Activated CD8-positive, alpha-beta T cell treated with anti-CD3 and anti-CD28 coated beads for 36 hours (primary cell): ENCODE measurements at places on chromosomes 4 and X. TPM values are rescaled to one million over a fixed set of nuclear protein-coding genes. Genes with fewer than 3 reads are reported as not detected.
A peak's percentile ranks its signal among the peaks of the same experiment; 100 is the strongest.

Gene INPP4B
- 46.1 TPM for total RNA-seq

Gene ALAS2
- total RNA-seq, result not detected

DNA sequence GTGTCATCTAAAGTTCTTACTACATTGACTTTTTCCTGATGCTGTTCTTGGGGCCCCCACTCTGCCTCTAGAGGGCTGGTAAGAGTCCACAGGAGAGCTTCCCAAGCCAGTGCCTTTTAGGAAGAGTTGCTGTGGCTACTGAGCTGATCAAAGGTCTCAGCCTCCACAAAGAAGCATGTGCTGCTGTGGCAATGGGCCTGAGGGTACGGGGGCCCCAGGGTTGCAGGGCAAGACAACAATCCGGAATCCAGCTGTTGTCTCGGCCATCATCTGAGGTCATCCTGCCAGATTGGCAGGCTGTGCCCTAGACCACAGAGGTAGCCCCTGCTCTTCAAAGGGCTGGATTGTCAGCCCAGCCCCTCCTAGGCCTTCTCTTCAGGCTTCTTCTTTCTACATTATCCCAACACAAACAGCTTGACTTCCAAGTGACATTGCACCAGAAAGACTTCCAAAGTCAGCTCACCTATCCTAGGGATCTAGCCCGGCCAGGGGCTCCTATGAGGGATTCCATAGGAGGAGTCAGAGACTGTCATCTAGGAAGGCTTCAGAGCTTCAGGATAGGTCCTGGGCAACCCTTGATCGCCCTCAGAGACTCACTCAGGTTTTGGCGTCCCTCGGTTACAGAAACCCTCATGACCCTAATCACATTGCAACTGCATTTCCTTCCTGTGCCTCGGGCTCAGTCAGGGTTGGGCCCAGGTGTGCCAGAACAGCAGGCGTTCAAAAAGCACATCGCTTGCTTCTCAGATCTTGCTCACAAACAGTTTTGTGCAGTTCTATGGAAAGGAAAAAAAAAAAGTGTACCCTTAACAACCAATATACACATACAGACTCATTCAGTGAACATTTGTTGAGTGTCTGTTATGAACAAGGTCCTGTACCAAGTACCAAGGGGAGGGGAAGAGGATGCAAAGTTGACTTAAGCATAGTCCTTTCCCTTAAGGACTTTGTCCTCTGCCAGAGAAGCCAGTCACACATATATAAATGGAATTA is 27.8 kb downstream of the SLC25A5 start:
- no peak for DNase-seq

DNA sequence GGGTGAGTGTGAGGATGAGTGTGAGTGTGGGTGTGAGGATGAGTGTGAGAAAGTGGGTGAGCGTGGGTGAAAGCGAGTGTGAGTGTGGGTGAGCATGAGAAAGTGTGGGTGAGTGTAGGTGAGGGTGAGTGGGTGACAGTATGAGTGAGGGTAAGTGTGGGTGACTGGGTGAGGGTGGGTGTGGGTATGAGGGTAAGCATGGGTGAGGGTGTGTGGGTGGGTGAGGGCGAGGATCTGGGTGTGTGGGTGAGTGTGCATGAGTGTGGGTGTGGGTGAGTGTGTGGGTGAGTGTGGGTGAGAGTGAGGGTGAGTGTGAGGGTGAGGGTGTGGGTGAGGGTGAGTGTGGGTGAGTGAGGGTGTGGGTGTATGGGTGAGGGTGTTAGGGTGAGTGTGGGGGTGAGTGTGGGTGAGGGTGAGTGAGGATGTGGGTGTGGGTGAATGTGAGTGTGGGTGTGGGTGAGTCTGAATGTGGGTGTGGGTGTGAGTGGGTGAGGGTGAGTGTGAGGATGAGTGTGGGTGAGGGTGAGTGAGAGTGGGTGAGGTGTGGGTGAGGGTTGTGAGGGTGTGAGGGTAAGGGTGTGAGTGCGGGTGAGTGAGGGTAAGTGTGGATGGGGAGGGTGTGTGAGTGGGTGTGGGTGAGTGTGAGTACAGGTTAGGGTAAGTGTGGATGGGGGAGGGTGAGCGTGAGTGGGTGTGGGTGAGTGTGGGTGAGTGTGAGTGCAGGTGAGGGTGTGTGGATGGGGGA is 48.9 kb downstream of the ING2 start:
- no peak for DNase-seq

GRCh38 chr4:101400096-101400495 is 52.8 kb upstream of the PPP3CA start:
- DNase-seq, result peak; percentile 70

DNA sequence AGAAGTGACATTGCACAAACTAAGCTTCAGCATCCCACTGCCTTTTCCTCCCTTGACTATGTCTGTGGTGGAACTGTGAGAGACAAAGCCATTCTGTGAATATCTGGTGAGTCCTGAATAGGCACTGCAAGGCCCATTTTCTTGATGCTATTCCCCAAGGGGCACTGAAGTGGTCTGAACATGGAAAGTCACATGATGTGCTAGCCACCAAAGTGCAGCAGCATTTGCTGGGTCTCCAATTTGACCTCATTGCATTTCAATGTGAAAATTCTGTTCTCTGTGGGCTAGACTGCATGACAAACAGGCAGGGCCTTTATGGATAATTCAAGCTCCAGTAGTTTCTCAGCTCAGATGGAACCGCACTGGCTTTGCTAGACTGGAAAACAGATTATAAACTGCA is 627.4 kb upstream of the BOD1L1 start:
- no peak for DNase-seq
